Esophagus squamous epithelium (tissue), 5 donors: ENCODE measurements at places on chromosomes 13 and 19.

DNA sequence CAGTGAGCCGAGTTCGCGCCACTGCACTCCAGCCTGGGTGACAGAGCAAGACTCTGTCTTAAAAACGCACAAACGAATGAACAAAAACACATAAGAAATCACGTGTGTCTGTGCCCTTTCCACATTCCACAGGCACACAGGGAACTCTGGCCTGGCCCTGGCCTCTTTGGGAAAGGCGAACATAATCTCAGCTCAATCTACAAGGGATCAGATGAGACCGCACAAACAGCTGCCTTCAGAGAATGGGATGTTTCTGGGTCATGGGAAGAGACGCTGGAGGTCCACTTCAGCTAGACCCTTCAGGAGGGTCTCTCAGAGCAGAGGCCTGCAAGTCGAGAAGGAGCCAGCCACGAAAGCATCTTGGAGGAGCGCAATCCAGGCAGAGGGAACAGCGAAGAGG, 6.3 kb upstream of the CRTC1 start:
- H3K36me3 ChIP-seq, result no peaks in the 10 kb centered on the region
- no peak for DNase-seq
- H3K4me1 ChIP-seq, result peaks cover 5% of the 10 kb centered on the region
- H3K27ac ChIP-seq, result no peak overlapping the region
- no peaks in the 10 kb centered on the region for H3K27me3 ChIP-seq
- no peak overlapping the region for H3K4me3 ChIP-seq

DNA sequence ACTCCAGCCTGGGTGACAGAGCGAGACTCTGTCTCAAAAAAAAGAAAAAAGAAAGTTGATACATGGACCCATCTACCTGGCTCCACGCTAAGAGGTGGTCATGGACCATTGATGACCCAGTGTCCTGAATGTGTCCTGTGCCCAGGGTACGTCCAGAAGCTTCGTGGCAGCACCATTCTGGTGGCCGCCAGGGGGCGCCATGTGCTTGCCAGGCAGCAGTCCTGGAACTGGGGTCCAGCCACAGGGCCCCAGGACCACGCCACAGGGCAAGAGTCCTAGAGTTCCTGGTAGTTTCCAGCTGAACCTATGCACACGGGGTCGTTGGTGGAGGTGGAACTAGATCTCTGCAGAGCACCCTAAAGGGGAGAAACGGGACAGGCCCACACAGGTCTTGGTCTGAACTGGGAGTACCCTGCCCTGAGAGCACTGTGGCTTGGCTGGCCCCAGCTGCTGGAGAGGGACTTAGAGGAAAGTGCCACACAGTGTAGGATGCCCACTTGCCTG, 19.9 kb upstream of the FBXO27 start:
- H3K27me3 ChIP-seq, result peaks cover 5% of the 10 kb centered on the region
- no peak for DNase-seq
- H3K27ac ChIP-seq, result no peak overlapping the region
- no peaks in the 10 kb centered on the region for H3K4me1 ChIP-seq

DNA sequence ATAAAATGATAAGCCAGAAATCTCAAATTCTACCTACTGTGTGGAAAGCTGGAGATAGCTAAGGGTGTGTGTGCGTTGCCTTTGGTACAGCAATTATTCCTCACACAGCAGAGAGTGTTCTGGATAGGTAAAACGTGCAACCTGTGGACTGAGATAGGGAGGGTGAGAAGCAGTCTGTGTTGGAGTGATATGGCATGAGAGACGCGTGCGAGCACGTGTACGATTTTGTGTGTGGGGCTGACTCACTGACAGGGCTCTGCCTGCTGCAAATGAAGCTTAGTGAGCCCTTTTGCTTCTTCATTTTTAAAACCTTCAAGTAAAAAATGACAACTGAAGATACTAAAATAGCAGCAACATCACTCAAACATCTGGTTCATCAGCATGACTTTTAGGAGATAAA, 35.7 kb upstream of the SLC10A2 start:
- H3K27me3 ChIP-seq, result no peaks in the 10 kb centered on the region
- H3K27ac ChIP-seq, result no peak overlapping the region
- no peak for DNase-seq
- H3K36me3 ChIP-seq, result no peaks in the 10 kb centered on the region
- no peak overlapping the region for H3K4me3 ChIP-seq

GRCh38 chr19:4057931-4058692, 8.6 kb downstream of the ZBTB7A start:
- peak overlapping the region; percentile 98 for H3K27ac ChIP-seq
- peaks cover 97% of the 10 kb centered on the region for H3K4me1 ChIP-seq
- H3K27me3 ChIP-seq, result no peaks in the 10 kb centered on the region

DNA sequence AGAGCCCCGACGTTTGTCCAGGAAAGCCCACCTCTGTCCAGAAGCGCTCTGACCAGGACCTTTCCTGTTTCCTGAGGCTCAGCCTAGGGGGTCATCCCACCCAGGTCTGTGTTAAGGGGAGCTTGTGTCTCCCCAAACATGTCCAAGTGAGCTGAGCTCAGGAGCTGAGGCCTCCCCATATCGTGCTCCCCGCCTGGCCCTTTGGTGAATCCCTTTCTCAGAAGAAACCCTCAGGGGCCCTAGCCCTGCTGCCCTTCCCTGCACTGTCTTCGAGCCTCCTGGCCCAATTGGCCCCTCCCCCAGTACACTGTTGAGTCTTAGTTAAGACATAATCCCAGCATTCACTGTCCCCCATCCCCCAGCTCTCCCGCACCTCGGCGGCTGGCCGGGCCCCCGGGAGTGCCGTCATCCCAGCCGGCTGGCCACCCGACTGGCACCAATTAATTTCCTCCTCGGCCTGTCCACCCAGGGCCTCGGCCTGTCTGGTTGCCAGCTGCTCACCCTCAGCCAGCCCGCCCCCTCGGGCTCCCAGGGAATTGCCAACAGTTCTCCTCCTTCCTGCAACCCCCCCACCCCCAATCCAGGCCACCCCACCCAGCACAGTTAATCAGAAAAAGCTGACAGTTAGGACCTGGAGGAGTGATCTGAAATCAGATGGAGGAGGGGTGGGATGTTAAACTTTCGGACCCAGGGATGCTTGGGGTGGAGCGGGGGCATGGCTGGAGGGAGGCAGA, 13.6 kb downstream of the IER2 start:
- no peaks in the 10 kb centered on the region for H3K36me3 ChIP-seq
- H3K27me3 ChIP-seq, result no peaks in the 10 kb centered on the region
- peak overlapping the region; percentile 36 for H3K4me3 ChIP-seq
- H3K27ac ChIP-seq, result peak overlapping the region; percentile 92
- no peak for DNase-seq

DNA sequence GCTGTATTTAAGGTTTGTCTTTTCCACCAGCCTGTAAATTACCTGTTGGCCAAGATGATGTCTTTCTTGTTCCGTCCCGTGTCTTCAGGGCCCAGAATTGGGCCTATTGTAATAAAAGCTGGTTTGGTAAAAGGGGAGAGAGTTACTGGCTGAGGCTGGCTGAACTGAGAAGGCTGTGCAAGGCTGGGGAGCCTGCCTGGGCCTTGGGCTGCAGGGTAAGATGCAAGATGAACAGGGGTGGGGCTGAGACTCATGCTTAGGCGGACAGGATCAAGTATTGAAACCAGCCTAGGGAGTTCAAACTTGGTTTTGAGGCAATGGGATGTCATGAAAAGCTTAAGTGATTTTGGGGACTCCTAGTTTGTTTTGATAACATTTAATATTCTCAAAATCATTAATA, 142.3 kb downstream of the PCCA start:
- peak overlapping the region; percentile 45 for H3K27ac ChIP-seq
- H3K27me3 ChIP-seq, result no peaks in the 10 kb centered on the region
- no peak overlapping the region for H3K4me3 ChIP-seq
- no peak for DNase-seq

- H3K4me1 ChIP-seq, result peaks cover 15% of the 10 kb centered on the region
- no peaks in the 10 kb centered on the region for H3K36me3 ChIP-seq
- DNase-seq, result no peak
- H3K27me3 ChIP-seq, result peaks cover 43% of the 10 kb centered on the region
Measured at GRCh38 chr19:55493052-55493644, 4.9 kb downstream of the SSC5D start.

DNA sequence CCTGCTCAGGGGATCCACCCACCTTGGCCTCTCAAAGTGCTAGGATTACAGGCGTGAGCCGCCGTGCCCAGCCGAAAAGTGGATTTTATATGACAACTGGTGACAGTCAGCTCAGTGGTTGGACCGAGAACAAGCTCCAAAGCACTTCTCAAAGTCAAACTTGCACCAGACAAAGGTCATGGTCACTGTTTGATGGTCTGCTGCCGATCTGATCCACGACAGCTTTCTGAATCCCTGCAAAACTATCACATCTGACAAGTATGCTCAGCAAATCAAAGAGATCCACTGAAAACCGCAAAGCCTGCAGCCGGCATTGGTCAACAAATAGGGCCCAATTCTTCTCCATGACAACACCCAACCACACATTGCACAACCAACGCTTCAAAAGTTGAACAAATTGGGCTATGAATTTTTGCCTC, 21.6 kb upstream of the NAA16 start:
- no peak for DNase-seq
- peaks cover 13% of the 10 kb centered on the region for H3K4me1 ChIP-seq
- H3K27me3 ChIP-seq, result no peaks in the 10 kb centered on the region
- no peak overlapping the region for H3K27ac ChIP-seq

GRCh38 chr13:65650321-65650720, 1579.8 kb downstream of the PCDH9 start:
- H3K36me3 ChIP-seq, result no peaks in the 10 kb centered on the region
- H3K27ac ChIP-seq, result no peak overlapping the region
- H3K27me3 ChIP-seq, result no peaks in the 10 kb centered on the region
- no peak for DNase-seq
- H3K4me1 ChIP-seq, result no peaks in the 10 kb centered on the region
